ENCODE measurements at places on chromosomes 13 and 19.

GRCh38 chr13:64579331-64579730 lies 2650.8 kb downstream of the PCDH9 start:
- H3K27me3 ChIP-seq: no peaks in the 10 kb centered on the region
- no peaks in the 10 kb centered on the region for H3K4me1 ChIP-seq
- DNase-seq: no peak
- no peaks in the 10 kb centered on the region for H3K36me3 ChIP-seq
- no peak overlapping the region for H3K4me3 ChIP-seq
- no peak overlapping the region for H3K27ac ChIP-seq

DNA sequence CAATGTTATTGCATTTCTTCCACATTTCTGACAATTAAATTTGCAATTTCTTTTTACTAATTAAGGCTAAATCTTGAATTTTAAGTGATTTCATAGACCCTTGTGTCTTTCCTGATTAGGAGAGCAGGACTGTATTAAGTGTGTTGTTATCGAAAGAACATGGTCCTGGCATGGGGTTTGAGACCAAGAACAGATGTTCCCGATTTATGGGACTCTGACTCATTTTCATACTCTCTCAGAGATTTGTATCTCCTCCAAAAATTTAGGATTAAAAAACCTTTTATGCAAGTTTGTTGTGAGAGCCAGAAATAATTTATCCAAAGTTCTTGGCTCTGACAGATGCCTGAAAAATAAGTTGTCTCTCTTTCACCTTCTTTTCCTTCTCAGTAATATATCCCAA lies 589.3 kb upstream of the ARGLU1 start:
- no peaks in the 10 kb centered on the region for H3K36me3 ChIP-seq
- DNase-seq: no peak
- no peaks in the 10 kb centered on the region for H3K27me3 ChIP-seq

- no peak overlapping the region for H3K27ac ChIP-seq
- H3K36me3 ChIP-seq: peaks cover 26% of the 10 kb centered on the region
- DNase-seq: no peak
Observed at GRCh38 chr13:46720189-46720588, 76.8 kb downstream of the ESD start.

GRCh38 chr19:13066933-13067807 lies 35.5 kb downstream of the LYL1 start:
- no peak overlapping the region for H3K27ac ChIP-seq
- H3K36me3 ChIP-seq: no peaks in the 10 kb centered on the region
- H3K4me1 ChIP-seq: no peaks in the 10 kb centered on the region
- DNase-seq: no peak

DNA sequence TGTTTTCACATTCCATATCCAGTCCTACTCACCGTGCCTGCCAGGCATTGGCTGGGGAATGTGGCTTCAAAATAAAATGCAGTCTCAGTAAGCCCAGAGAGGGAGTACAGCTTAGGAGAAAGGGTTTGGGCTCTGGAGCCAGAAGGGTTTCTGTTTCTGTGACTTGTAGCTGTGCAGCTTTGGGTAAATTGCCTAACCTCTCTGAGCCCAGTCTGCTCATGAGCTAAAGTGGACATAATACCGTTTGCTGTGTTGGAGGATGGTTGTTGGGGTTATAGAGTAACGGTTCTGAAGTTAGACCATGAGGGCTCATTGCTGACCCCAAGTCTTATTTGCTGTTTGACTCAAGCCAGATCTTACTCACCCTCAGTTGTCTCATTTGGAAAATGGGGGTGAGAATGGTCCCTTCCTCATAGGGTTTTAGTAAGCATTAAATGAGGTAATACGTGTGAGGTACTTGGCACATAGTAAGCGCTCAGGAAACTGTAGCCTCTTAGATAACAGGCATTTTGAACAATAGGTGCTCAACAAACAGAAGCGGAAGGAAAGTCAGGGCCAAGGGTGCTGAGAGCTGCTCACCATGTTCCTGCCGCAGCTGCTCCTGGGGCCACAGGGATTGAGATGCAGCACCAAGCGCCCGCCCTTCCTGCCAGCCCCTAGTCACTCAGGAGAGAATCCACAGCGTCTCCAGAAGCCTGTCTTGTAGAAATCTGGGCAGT lies 45.5 kb downstream of the C13orf42 start:
- no peak for DNase-seq
- H3K4me1 ChIP-seq: peaks cover 29% of the 10 kb centered on the region
- H3K27me3 ChIP-seq: peaks cover 37% of the 10 kb centered on the region
- H3K4me3 ChIP-seq: no peak overlapping the region
- no peak overlapping the region for H3K27ac ChIP-seq

DNA sequence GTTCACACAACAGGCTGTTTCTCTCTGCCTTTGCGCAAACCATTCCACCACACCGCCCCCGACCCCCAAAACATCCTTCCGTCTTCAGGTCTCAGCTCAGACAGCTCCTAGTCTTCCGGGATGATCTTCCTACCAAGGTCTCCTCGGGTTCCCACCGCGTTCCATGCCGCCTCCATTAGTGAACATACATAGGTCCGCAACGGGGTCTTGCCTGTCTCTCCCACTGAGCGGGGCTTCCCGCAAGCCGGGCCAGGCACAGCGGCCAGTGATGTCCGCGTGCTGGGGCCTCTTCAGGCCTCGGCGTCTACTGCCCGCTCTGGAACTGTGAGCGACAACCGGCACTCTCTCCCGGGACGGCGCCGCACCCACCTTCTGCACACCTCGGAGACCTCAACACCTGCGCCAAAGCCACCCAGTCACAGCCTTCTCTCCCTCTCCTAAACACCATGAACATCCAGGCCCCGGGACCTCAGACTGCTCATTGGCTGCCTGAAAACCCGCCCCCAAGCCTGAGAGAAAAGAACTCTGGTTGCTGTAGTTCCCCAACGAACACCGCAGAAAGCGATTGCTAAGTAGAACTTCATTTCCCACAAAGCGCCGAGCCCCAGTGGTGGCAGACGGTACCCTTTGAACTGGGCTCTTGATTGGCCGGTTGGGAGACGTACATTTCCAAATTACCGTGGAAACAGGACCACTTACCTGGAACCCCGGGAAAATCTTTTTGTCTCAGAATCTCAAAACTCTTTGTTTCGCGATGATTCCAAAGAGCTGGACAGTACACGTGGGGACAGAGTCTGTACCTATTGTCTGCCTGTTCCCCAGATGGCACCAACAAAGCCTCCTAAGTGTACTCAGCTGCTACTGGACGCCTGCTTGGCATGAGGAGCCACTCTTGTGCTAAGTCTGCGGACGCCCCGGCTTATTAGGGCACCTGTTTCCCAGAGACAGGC lies 9.5 kb downstream of the DYRK1B start:
- H3K27me3 ChIP-seq: no peaks in the 10 kb centered on the region
- peak; percentile 95 for DNase-seq
- H3K4me3 ChIP-seq: no peak overlapping the region
- peaks cover 9% of the 10 kb centered on the region for H3K4me1 ChIP-seq

GRCh38 chr19:42030645-42031440 lies 36.8 kb upstream of the ATP1A3 start:
- H3K4me1 ChIP-seq: peaks cover 6% of the 10 kb centered on the region
- H3K36me3 ChIP-seq: no peaks in the 10 kb centered on the region
- peaks cover 35% of the 10 kb centered on the region for H3K27me3 ChIP-seq
- DNase-seq: no peak

- no peaks in the 10 kb centered on the region for H3K36me3 ChIP-seq
- no peak overlapping the region for H3K4me3 ChIP-seq
- H3K4me1 ChIP-seq: no peaks in the 10 kb centered on the region
- H3K27me3 ChIP-seq: no peaks in the 10 kb centered on the region
- DNase-seq: no peak
- no peak overlapping the region for H3K27ac ChIP-seq
Observed at GRCh38 chr13:63042686-63043085, 1627.0 kb upstream of the PCDH20 start.

DNA sequence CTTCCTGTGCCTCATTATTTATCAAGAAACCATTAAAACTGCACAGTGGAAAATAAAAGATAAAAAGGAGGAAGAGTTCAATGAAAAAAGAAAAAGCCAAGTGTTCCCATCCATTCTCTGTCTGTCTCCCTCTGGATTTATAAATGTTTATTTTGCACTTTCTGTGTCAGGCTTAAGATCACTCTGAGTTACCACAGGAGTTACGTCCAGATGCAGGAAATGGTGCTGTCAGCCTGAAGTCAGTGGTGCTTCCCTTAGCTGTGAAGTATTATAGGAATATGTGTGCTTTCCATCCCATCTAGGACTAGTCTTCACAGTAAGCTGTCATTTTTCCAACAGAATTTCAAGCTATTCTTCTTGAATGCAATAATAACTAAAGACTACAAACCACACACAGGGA lies 420.2 kb downstream of the KCTD12 start:
- DNase-seq: no peak
- no peak overlapping the region for H3K4me3 ChIP-seq
- H3K27me3 ChIP-seq: no peaks in the 10 kb centered on the region
- H3K36me3 ChIP-seq: no peaks in the 10 kb centered on the region

DNA sequence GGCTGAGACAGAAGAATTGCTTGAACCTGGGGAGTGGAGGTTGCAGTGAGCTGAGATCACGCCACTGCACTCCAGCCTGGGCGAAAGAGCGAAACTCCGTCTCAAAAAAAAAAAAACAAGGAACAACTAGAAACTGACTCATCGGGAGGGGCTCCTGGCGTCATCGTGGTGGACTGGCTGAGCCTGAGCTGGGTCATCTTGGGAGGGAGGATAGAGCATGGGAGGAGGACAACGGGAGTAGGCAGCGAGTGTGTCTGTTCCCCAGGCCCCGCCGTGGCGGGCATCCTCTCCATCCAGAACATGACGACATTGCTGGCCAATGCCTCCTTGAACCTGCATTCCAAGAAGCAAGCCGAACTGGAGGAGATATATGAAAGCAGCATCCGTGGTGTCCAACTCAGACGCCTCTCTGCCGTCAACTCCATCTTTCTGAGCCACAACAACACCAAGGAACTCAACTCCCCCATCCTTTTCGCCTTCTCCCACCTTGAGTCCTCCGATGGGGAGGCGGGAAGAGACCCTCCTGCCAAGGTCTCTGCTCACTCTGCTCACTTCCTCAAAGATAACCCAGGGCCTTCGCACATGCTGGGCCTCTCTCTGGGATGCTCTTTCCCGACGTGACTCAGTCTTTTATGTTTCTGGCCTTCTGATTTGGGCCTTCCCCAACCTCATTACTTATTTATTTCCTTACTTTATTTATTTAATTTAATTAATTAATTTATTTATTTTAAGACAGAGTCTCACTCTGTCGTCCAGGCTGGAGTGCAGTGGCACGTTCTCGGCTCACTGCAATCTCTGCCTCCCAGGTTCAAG lies 16.6 kb downstream of the DDX39A start:
- peaks cover 18% of the 10 kb centered on the region for H3K4me1 ChIP-seq
- H3K27ac ChIP-seq: peak overlapping the region; percentile 60
- no peaks in the 10 kb centered on the region for H3K27me3 ChIP-seq

DNA sequence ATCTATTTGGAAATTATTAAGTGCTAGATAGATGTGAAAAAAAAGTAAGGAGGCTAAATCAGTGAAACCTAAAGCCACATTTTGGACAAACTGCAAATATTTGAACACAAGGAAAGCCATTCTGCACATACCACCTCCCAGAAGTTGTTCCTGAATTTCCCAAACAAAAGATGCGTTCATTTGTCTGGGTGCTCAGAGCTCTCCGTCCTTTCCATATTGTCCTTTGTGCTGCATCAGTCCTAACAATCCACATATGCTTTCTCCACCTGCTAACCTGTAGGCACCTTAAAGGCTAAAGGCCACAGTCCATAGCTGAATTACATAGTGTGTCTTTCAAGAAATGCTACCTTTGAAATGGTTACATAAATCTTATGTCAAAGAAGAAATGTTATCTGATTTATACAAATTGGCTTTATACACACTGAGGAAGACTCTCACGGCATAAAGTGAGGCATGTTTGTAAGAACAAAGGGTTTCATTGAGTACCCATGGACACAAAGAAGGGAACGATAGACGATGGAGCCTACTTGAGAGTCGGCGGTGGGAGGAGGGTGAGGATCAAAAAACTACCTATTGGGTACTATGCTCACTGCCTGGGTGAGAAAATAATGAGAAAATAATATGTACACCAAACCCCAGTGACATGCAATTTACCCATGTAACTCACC lies 182.0 kb downstream of the RGCC start:
- H3K36me3 ChIP-seq: peaks cover 7% of the 10 kb centered on the region
- H3K4me3 ChIP-seq: no peak overlapping the region
- DNase-seq: no peak
- no peaks in the 10 kb centered on the region for H3K27me3 ChIP-seq
- H3K27ac ChIP-seq: no peak overlapping the region

- no peak for DNase-seq
- H3K27me3 ChIP-seq: no peaks in the 10 kb centered on the region
- peaks cover 10% of the 10 kb centered on the region for H3K4me1 ChIP-seq
Observed at GRCh38 chr13:40118337-40118736, 462.9 kb downstream of the COG6 start.
